ENCODE measurements at places on chromosomes 7 and 10.

GRCh38 chr7:129471402-129471827 is 30.9 kb upstream of the SMKR1 start:
- DNase-seq, result no peak

GRCh38 chr10:3494131-3494837 is 290.7 kb downstream of the KLF6 start:
- no peak for DNase-seq

GRCh38 chr7:132461032-132461592 is 115.2 kb downstream of the PLXNA4 start:
- no peak for DNase-seq

DNA sequence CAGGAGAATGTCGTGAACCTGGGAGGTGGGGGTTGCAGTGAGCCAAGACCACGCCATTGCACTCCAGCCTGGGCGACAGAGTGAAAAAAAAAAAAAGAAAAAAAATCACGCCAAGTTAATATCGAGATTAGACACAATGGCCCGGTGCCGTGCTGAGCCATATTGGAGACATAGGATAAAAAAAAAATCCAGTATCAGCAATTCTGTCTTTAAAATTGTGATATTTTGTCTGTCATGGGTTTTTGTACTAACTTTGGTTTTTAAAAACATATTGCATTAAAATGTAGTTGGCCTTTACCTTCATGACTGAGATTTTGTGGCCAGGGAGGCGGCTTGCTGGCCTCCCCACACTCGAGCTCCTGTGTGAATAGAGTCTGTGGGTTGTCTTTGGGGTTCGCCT is 62.8 kb upstream of the PITRM1 start:
- DNase-seq, result no peak

- DNase-seq, result no peak
Measured at GRCh38 chr7:76292213-76292573, 10.3 kb upstream of the HSPB1 start.

- DNase-seq, result no peak
Measured at GRCh38 chr10:124604214-124605000, 139.8 kb downstream of the FAM53B start.

GRCh38 chr10:124482236-124482800 is 20.7 kb downstream of the LHPP start:
- DNase-seq, result no peak

GRCh38 chr7:77691892-77692491 is 4.3 kb upstream of the RSBN1L start:
- no peak for DNase-seq

DNA sequence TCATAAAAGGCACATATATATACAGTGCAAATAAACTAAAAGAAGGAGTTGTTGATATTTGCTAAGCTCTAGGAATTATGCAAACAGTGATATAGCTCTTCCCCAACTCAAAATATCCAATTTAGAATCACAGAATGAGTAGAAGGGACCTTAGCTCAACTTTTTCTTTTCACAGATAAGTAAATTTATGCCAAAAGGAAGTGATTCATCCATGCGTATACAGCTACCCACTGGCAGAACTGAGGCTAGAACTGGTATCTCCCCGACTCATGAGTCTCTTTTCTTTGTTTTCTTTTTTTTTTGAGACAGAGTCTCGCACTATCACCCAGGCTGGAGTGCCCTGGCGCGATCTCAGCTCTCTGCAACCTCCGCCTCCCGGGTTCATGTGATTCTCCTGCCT is 54.2 kb upstream of the SVIL start:
- DNase-seq, result no peak

- no peak for DNase-seq
Measured at GRCh38 chr7:129832701-129833227, 120.0 kb downstream of the UBE2H start.

GRCh38 chr10:96093948-96094347 is 36.1 kb upstream of the ZNF518A start:
- no peak for DNase-seq

DNA sequence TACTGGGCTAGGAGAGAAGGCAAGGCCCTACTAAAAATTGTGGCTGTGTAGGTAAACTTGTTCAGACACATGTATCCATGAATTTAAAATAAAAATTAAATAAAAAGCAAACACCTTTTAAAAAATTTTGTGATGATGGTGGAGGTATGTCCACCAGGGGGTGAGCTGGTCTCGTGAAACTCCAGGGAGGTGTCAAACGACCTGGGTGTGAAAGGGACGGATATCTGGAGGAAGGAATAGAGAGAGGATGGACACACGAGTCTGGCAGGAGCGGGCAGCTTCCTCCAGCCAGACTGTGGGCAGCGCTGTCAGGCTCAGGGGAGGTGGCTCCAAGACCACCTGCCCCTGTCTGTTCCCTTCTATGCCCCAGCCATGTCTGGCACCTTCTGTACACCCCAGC is 34.8 kb upstream of the DMBT1 start:
- no peak for DNase-seq

DNA sequence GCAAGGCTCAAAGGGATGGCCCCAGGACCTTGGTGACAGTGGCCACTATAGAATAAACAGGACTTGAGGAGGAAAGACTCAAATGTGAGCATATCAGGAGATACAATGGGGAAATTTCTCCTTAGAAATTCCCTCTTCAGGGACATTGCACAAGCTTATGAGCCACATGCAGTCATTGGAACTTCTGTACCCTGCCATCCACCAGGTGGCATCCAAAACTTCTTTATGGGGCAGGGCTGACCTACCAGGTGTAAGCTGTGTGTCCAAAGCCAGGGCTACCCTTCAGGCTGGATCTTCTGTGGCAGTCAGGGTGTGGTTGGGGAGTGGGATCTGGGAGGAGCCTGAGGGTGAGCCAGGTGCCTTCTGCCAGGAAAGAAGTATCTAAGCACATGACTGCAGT is 36.6 kb upstream of the LRRC18 start:
- DNase-seq, result no peak

DNA sequence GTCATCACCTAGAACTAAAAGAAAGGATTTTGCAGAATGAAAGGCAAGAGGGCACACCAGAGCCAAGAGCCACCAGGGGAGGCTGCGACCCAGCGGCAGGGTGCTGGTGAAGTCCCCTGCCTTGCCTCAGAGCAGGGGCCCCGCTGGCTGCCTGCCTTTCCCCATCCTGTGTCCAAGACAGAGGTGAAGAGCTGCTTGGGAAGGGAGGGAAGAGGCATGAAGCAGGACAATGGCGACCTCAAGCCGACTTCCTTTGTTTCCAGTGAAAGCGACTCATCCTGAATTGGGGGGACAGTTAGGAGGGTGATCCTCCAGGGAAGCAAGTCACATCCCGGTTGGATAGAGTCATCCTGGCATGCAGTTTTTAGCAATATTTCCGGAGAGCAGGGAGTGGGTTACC is 255.5 kb upstream of the YAE1 start:
- DNase-seq, result no peak
